ENCODE measurements at places on chromosomes 1 and 21.
A peak's percentile ranks its signal among the peaks of the same experiment; 100 is the strongest.

DNA sequence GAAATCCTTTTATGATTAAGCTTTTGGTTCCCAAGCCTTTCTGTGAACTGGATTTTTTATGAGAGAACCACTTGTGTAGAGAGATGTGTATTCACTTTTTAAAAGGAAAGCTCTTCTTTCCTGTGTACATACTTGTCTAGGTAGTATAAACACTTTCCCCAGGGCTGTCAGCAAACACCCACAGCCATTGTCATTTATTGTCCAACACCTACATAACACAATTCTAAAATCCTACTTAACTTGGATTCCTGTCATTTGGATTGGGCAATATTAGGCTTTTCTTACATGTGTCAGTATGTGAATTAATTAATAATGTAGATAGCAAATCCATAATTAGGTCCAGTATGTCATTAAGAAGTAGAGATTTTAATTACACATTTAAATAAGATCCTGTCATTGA is 12.3 kb downstream of the DDX20 start:
- no peak for DNase-seq

- DNase-seq, result no peak
These were observed 148.6 kb downstream of the PPIAL4G start for GRCh38 chr1:148334339-148335130.

DNA sequence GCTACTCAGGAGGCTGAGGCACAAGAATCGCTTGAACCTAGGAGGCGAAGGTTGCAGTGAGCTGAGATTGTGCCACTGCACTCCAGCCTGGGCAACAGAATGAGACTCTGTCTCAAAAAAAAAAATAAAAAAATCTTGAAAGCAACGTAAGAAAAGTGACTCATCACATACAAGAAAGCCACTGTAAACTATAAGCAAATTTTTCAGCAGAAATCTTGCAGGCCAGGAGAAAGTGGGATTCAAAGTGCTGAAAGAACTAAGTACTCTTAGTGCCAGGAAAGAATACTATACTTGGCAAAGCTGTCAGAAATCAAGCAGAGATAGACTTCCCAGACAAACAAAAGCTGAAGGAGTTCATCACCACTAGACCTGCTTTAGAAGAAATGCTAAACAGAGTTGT is 4.4 kb upstream of the HMGN1 start:
- DNase-seq, result no peak

GRCh38 chr1:187685333-187685732 is 856.6 kb downstream of the PLA2G4A start:
- DNase-seq, result no peak

GRCh38 chr1:243944429-243945160 is 94.6 kb upstream of the AKT3 start:
- no peak for DNase-seq

DNA sequence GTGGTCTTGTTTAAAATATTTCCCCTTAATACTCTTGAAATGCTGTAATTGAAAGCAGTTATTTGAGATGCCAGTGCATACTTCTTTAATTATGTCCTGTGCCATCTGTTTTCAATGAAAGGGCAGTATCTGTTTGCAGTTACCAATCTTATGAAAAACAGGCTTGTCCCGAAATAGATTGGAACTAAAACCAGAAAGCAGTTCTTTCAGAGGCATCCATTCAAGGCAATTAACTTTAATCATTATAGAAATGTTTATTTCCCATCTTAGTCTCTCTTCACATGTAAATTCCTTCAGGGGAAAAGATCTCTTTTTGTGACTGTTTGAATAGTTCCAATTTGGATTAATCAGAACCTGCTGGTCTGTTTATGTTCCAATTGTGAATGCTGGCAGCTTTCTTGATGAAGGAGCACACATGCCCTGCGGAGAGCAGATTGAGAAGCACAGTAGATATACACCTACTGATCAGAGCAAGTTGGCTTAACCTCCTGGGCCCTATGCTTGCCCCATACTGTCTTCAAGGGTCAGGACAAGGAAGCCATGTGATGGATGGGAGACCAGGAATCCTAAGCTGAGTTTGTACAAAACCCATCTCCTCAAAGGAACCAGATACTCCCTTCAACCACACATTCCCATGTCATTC is 41.6 kb upstream of the MROH9 start:
- DNase-seq, result peak; percentile 56

DNA sequence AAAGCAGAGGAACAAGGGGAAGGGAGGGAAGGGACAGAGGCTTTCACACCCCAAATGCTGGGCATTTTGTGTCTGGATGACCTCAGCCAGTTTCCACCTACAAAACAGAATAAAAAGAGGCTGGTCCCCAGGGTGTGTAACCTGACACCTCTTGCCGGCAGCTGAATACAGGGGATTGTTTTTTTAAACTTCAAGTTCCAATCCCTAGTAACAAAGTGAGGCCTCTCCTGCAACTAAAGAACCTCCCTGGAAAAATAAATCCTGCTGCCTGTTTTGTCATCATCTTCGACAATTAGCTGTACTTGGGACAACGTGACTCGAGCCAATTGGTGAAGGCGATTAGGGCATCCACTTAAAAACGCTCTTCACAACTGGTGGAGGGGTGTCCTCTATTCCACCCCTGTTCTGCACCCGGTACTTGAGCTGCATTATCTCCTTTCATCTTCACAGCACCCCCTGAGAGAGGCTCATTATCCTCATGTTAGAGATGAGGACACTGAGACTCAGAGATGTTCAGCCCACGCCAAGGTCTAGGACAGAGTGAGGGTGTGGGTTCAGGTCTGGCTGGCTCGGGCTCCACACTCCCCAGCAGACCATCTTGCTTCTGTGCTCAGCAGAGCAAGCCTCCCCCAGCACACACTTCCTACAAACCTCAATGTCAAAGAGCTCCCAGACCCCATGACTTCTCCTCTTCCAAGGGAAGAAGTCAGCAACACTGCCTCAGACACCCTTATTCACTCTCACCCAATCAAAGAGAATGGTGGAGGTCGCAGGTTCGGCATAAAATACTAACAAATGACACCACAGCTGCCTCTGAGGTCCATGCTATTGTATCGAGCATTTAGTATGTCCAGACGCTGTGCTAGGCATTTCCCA is 15.2 kb downstream of the ITPKB start:
- DNase-seq, result no peak

DNA sequence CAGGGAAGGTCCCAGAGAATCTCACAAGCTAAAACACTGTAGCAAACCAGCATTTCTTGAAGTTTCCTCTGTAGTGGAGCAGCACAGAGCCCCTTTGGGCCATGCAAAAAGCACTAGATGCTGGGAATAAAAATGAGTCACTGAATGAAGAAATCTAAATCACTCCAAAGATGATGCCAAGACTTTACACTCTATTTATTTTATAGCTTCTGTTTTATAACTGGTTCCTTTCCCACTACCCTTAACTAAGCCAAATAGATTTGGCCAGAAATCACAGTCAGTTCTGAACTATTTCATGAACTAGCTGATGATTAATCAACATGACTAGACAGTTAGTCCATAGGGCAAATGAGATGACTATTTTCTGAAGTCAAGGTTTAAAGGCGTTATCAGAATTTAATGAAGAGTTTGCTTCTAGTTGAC is 89.5 kb downstream of the SCMH1 start:
- peak; percentile 89 for DNase-seq

GRCh38 chr1:206472454-206472853 is 2.2 kb downstream of the IKBKE start:
- DNase-seq, result no peak

GRCh38 chr1:44740179-44740617 is 561 bp downstream of the KIF2C start:
- DNase-seq, result no peak

GRCh38 chr1:57269630-57270225 is 154.1 kb downstream of the DAB1 start:
- DNase-seq, result no peak

DNA sequence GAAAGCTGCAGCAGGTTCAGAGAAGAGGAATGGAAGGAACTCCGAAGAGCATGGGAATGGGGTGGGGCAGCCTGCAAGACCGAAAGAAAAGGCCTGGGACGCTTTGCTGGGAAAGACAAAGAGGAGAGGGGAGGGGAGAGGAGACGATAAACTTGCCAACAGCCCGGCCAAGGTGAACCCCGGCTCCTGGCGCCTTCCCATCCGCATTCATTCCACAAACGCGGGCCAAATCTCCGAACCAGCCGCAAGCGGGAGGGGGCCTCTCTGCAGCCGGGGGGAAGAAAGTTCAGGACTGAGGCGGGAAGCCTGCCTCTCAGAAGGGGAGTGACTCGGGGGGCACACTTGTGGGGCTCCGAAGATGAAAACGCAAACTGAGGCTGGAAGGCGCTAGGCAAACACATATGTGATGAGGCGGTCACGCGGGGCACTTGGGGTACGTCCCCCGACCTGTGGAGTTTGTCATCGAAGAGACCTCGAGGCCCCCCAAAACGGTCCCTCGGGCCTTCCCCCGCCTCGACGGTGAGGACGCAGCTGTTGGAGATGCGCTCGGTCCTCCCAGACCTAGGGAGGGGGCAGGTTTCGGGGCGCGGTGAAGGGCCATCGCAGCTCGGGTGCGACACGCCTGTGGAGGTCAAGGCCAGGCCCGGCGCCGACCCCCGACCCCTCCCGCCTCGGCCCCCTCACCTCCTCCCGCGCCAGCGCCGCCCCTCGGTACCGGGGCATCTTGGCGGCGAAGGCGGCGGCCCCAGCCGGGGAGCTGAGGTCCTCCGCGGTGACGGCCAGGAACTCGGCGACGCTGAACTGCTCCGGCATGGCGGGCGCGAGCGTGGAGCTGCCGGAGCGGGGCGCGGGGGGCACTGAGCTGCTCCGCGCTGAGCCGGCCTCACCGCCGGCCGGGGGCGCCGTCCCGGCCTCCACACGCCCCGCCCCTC is at the start of gene ASAP3:
TSS of gene ASAP3 (minus strand) at position 859 of the 932 bp plus-strand sequence. CDS start at position 813, 46 bp downstream.
- no peak for DNase-seq

GRCh38 chr1:203663294-203663693 is 36.7 kb downstream of the ATP2B4 start:
- peak; percentile 88 for DNase-seq

DNA sequence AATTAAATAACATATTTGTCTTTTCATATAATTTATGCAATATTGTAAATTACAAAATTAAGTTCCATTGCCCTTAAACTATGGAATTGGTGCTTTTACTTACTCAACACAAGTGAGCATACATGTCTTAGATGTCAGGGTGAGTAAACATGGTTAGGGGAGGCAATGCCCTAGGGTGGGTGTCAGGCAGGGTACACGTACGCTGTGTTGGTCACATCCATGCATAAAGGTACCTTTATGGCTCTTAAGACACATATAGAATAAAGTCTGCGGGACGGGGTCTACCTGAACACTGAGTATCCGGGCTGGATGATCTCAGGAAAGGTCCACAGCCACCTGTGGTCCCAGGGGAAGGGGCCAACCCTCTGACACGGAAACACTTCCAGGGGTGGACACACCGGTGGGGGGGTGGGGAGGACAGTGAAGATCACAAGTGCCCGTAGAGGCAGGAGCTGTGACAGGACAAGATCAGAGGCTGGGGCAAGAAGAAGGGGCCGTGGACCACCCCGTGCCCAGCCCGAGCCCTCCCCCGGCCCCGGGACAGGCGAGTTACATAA is 720 bp downstream of the LIN9 start:
- DNase-seq, result no peak

- no peak for DNase-seq
These were observed 584 bp upstream of the FGR start for GRCh38 chr1:27635396-27636142.

DNA sequence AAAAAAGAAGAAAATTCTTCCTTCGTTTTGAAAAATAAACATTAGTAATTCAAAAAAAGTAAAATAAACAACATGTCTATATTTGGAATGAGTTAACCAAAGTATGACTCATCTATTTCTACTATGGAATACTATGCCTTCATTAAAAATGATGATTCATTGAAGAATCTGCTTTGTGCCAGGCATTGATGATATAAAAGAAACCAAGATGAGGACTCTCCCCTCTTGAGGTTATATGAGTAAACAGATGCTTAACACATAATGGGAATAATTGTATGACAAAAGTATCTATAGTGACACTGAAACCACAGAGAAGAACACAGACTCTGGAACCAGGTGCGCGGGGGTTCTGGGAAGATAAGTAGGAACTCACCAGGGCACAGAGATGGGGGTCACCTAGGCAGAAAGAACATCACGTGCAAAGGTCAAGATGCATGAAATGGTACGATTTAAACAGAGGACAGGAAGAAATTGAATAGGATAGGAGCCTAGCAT is 18.8 kb downstream of the ELF3 start:
- peak; percentile 55 for DNase-seq

GRCh38 chr1:181541947-181542346 is 58.6 kb downstream of the CACNA1E start:
- DNase-seq, result no peak

DNA sequence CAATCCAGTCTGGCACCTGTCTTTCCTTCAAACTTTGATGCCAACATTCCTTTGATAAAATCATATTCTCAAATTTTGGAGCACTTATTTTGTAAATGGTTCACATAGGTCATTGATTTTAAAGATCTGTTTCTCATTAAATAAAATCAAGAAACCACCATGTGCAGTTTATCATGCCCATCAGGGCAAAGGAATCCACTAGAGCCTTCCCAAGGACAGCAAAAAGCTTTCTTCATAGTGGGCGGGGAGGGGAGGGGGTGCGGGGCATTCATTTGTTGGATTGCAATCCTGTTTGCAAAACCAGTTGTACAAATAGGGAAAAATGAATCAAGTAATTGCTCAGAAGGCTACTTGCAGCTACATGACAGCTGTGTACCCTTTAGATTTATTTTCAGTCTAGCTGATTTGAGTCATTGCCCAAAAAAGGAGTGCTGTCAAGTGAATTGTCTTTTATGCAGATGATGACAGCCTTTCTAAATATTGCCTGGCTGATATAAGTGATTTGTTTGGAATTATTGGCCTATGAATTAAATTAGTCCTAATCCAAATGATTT is 23.0 kb downstream of the LRRC8B start:
- DNase-seq, result no peak

DNA sequence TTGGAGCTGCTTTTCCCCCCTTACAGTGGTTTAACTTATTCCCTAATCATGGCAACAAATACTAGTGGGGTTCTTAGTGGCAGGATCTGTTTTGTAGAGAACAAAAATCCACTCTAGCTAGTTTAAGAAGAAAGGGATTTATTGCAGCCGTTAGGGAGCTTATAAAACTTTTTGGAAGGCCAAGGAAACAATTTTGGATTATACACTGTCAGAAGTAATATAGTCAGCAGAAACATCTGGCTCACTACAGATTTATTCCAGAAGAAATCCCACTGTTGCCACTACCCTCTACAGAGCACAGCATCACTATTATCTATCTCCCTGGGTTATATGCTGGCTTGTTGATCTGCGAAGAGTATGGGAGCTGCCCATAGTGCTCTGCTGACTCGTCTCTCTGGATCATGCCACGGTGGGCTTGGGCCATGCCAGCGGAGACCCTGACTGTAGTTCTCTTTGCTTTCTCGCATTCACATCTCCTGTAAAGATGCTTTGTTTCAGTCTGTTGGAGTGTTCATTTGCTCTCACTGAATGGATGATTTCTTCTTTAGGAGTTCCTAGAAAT is 107.5 kb downstream of the ODF2L start:
- no peak for DNase-seq
